ENCODE measurements at places on chromosomes 12 and 14. TPM values are rescaled to one million over a fixed set of nuclear protein-coding genes. Genes with fewer than 3 reads are reported as not detected.

DNA sequence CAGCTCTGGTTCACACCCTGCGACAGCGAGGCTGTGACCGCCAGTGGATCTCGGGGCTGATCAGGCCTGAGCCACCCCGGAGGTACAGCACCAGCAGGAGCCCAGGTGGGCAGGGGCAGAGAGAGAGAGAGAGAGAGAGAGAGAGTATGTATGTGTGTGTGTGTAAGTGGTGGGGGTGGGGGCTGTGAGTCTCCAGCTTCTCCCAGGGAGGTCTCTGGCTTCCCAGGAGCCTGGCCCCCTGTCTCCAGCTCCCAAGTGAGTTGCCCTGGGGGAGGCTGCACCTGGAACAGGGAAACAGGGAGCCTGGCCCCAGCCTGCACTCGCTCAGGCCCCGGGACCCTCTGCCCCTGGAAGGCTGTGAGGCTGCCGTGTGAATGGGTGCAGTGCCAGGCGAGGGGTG, 2.0 kb downstream of the C14orf180 start:
- H3K27me3 ChIP-seq, result peaks cover 25% of the 10 kb centered on the region
- no peaks in the 10 kb centered on the region for H3K36me3 ChIP-seq
- H3K4me3 ChIP-seq, result no peak overlapping the region
- no peak overlapping the region for H3K27ac ChIP-seq
- no peak for DNase-seq

Gene INSM2
- not detected for total RNA-seq

DNA sequence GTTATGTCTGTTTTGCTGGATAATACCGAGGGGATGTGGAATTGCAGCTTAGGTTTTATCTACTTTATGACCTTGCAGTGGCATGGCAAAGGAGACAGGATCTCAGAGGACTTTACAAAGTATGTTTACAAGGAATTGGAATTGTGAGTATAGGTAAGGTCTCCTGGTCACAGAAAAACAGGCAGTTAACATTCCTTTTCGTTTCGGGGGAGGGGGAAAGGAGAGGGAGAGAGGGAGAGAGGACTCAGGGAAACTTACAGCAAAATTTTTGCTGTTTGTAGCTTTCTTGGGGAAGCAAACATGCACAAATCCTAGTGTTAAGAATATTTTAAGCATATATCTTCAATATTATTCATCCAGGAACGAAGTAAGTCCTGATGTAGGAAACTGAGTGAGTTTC, 590.5 kb upstream of the LRFN5 start:
- no peak for DNase-seq
- no peaks in the 10 kb centered on the region for H3K27me3 ChIP-seq
- no peaks in the 10 kb centered on the region for H3K4me1 ChIP-seq
- no peak overlapping the region for H3K4me3 ChIP-seq
- no peak overlapping the region for H3K27ac ChIP-seq
- no peaks in the 10 kb centered on the region for H3K36me3 ChIP-seq

- H3K4me3 ChIP-seq, result no peak overlapping the region
- DNase-seq, result no peak
- no peaks in the 10 kb centered on the region for H3K4me1 ChIP-seq
- no peaks in the 10 kb centered on the region for H3K36me3 ChIP-seq
- H3K27me3 ChIP-seq, result no peaks in the 10 kb centered on the region
Measured at GRCh38 chr12:76591476-76591875, 31.9 kb upstream of the OSBPL8 start.

- no peaks in the 10 kb centered on the region for H3K27me3 ChIP-seq
- H3K36me3 ChIP-seq, result no peaks in the 10 kb centered on the region
- H3K4me1 ChIP-seq, result peaks cover 20% of the 10 kb centered on the region
- no peak overlapping the region for H3K4me3 ChIP-seq
- DNase-seq, result no peak
Measured at GRCh38 chr12:88922816-88923215, 342.5 kb upstream of the KITLG start.

DNA sequence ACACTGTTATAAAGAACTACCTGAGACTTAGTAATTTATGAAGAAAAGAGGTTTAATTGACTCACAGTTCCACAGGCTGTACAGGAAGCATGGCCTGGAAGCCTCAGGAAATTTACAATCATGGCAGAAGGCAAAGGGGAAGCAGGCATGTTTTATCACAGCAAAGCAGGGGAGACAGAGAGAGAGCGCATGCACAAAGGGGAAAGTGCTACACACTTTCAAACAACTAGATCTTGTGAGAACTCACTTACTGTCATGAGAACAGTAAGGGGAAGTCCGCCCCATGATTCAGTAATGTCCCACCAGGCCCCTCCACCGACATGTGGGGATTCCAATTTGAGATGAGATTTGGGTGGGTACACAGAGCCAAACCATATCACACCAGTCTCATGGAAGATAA, 313.9 kb downstream of the CACNA1C start:
- no peak for DNase-seq
- no peaks in the 10 kb centered on the region for H3K36me3 ChIP-seq
- H3K27ac ChIP-seq, result no peak overlapping the region
- no peaks in the 10 kb centered on the region for H3K4me1 ChIP-seq
- no peak overlapping the region for H3K4me3 ChIP-seq

Gene TTLL5
- 22.0 TPM for total RNA-seq

- no peak for DNase-seq
- H3K27ac ChIP-seq, result no peak overlapping the region
- H3K36me3 ChIP-seq, result no peaks in the 10 kb centered on the region
- no peak overlapping the region for H3K4me3 ChIP-seq
Measured at GRCh38 chr14:22152903-22153302, 436.1 kb downstream of the DAD1 start.

DNA sequence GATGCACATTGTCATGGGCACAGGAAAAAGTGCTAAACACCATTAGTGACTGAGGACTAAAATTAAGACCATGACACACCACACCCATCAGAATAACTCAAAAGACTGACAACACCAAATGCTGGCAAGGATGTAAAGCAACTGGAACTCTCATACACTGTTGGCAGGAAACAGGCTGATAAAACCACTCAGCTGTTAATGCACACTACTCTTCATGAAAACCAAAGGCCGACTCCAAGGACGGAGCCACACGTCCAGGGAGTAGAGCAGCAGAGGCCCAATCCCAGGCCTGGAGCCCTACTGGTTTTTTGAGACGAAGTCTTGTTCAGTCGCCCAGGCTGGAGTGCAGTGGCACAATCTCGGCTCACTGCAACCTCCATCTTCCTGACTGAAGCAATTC, 6.4 kb downstream of the RAD52 start:
- no peak overlapping the region for H3K4me3 ChIP-seq
- H3K4me1 ChIP-seq, result peaks cover 34% of the 10 kb centered on the region
- no peaks in the 10 kb centered on the region for H3K27me3 ChIP-seq
- H3K36me3 ChIP-seq, result peaks cover 14% of the 10 kb centered on the region
- no peak for DNase-seq
- H3K27ac ChIP-seq, result no peak overlapping the region

- no peak overlapping the region for H3K4me3 ChIP-seq
- no peaks in the 10 kb centered on the region for H3K27me3 ChIP-seq
- H3K4me1 ChIP-seq, result peaks cover 51% of the 10 kb centered on the region
- DNase-seq, result peak; percentile 83
Measured at GRCh38 chr14:68254669-68255527, 435.3 kb downstream of the RAD51B start.

All from HepG2 (cell line).